ENCODE measurements at places on chromosomes 5 and 9.
A peak's percentile ranks its signal among the peaks of the same experiment; 100 is the strongest.

DNA sequence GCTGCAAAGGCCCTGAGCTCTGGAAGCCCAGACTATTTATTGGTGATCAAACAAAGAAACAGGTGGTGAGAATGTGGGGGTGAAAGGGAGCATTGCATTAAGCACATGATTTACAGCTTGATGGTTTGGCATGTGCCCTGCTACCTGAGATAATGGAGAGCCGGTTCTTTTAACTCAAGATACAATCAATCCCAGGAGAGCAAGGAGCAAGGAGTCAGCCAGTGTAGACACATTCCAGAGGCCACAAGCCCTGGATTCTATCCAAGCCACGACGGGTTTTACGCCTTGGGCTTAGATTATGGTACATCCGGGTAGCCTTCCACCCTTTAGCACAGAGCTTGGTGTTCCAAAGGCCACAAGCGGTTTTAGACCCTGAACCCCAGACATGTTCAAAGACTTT, 292.2 kb downstream of the CYLC2 start:
- DNase-seq = no peak

- no peak for DNase-seq
Observed at GRCh38 chr9:27441741-27442070, 82.4 kb upstream of the IFNK start.

GRCh38 chr5:95390812-95391492, at the start of gene FAM81B:
FAM81B (plus strand) TSS chr5:95391366; CDS start chr5:95391390, 24 bp downstream.
- no peak for DNase-seq

- no peak for DNase-seq
Observed at GRCh38 chr9:135592625-135593024, 31.1 kb downstream of the PAEP start.

GRCh38 chr5:147442224-147442623, 67.6 kb downstream of the DPYSL3 start:
- DNase-seq = no peak

DNA sequence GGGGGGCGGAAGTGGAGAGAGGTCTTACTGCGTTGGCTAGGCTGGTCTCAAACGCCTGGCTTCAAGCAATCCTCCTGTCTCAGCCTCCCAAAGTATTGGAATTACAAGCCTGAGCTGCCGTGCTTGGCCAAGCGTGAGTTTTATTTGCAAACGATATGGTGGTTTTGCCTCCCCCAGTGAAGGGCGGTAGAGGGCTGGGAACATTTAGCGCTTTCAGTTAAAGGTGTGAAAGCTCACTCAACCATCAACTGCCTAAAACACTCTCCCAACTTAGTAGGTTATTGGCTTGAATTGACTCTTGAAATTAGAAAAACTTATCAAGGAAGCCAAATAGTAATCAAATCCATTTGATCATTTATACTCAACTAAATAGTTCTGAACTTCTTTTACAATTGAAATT, 156.3 kb downstream of the ESM1 start:
- no peak for DNase-seq

GRCh38 chr9:14455243-14455642, 141.3 kb upstream of the NFIB start:
- DNase-seq = no peak

DNA sequence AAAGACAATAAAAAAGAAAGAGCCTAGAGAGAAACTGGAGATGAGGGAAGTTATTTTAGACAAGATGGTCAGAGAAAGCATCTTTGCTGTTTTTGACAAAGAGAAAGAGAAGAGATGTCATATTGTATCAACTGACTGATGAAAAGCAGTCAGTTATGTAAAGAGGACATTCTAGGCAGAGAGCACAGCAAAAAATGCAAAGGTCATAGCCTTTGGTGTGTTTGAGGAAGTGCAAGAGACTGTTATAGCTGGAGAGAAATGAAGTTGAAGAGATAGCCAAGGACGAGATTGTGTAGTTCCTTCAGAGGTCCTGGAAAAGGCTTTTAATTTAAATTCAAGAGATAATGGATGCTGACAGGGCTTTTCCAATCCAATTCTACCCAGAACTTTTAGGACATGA, 342.4 kb downstream of the RASEF start:
- no peak for DNase-seq

DNA sequence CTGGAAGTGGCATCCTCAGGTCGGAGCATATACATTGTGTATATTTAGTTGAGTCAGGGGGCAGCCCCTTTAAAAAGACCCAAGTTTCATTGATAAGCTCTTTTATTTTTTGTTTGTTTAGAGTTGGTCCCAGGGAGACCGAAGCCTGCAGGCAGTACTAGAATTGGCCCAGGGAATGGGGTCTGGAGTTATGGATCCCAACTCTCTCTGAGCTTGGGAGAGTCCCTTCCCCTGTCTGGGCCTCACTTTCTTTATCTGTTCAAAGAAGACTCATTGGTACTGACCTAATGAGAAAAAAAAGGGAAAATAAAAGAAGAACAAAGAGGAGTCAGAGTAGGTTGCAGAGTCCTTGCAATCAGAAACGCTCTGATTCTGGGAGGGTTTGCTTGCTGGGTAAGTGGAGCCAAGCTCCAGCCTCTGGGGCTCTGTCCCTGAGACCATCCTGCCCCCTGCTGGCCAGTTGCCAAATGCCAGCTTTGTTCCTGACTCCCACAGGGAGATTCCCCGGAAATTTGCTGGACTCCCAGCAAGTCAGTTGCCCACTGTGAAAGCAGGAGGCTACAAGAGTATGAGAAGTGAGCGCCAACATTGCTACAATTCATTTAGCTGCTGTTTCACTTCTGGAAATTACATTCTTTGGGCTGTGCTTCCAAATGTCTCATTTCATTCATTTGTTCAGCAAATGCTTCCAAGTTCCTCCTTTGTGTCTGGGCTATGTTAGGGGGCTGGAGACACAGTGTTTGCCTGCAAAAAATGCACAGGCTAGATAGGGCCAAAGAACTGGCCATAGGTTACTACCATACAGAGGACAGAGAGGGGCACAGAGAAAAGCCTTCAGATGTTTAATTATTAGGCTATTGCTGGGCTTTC, 156.2 kb downstream of the MELK start:
- peak; percentile 66 for DNase-seq

DNA sequence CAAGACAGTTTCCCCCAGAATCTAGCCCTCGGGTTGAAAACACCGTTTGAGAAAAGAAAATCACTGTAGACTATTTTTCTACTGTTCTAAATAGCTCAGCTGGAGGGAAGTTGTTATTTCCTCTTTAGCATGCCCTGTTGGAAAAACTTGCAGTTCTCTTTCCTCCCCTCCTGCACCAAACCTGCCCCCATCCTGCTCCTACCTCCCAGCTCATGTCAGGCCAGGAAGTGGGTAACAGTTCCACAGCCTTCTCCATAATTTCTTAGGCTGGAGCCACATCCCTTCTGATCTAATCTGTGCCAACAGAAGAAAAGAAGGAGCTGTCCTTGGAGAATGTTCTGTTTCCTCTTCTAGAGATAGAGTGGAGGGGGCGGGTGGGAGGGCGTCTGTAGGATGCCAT, 437.7 kb downstream of the SPOCK1 start:
- no peak for DNase-seq

DNA sequence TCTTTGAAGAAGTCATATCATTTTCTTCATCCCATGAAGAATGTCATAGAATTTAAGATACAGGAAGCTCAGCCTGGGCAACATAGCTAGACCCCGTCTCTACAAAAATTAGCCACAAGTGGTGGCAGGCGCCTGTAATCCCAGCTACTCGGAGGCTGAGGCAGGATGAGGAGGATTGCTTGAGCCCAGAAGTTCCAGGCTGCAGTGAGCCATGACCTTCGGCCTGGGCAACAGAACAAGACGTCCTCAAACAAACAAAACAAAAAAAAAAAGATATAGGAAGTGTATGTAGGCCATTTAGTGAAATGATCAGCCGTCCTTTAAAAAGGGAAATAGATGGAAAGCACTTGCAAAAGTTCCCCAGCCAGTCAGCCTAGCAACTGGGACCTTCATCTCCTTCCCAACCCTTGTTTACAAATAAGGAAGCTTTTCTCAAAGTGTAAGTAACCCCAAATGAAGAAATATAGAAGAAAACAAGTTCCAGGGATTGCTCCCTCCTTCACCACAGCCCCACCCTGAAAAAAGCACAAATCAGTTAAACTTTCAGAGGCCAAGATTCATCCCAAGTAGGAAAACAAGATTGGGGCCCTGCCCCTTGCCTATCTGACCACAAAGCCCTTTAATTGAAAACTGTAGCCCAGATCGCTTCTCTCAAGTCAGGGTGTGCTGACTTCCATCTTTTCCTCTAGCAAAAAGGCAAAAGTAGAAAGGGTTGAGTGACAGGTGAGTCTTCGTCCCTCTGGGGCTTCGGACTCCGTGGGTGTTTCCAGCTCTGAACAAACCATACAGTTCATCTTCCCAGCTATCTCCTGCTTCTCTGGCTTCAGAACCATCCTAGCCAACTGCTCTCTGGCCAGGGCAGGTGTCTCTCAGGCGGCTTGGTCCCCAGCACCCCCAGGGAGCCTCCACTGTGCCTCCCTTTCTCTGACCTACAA, 1.2 kb downstream of the SLC31A2 start:
- DNase-seq = no peak

GRCh38 chr5:164302533-164303235, 797.3 kb downstream of the MAT2B start:
- DNase-seq = no peak

GRCh38 chr5:143147902-143148301, 255.6 kb downstream of the NR3C1 start:
- no peak for DNase-seq

GRCh38 chr5:4207486-4207885, 611.9 kb downstream of the IRX1 start:
- DNase-seq = no peak

- no peak for DNase-seq
Observed at GRCh38 chr5:82234885-82235284, 43.3 kb downstream of the RPS23 start.

DNA sequence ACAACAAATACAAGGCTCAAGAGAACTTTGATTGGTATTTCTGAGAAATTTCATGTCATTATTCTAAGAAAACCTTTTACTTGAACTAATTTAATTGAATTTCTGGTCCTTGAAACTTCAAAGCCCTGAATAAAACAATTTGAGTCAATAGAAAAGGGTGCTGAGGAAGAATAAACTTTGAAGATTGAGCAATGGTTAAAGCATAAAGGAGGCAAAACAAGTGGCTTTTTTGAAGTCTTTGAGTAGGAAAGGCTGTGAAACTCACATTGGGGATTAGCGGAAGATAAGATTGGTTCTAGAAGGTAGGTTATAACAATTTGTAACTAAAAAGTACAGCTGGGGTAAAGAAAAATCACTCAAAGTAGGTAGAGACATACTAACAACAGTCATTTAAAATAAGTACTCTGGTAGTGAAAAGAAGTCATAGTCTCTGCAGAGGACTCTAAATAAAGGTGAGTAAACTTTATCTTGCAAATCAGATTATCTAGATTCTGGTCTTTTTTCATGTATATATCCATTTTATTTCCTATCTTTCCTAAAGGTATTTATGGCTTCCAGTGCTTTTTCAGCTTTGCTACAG, 6.4 kb upstream of the PLPP1 start:
- no peak for DNase-seq

DNA sequence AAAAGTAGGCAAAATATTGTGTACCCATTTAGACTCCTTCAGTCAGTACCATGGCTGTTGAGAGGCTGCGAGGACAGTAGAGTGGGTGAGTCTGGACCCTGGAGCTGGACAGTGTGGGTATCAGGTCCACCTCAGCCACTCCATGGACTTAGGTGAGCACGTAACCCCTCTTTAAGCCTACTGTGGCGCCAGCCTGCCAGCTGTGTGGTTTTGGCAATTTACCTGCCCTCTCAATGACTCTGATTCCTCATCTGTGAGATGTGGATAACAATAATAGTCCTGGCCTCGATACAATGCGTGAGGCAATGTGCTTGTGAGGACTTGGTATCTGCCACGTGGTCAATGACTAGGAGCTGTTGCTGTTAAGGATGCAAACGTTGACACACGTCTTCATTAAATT, 17.9 kb downstream of the SLC1A3 start:
- no peak for DNase-seq

GRCh38 chr5:137215780-137216179, 283.3 kb downstream of the SPOCK1 start:
- DNase-seq = no peak

DNA sequence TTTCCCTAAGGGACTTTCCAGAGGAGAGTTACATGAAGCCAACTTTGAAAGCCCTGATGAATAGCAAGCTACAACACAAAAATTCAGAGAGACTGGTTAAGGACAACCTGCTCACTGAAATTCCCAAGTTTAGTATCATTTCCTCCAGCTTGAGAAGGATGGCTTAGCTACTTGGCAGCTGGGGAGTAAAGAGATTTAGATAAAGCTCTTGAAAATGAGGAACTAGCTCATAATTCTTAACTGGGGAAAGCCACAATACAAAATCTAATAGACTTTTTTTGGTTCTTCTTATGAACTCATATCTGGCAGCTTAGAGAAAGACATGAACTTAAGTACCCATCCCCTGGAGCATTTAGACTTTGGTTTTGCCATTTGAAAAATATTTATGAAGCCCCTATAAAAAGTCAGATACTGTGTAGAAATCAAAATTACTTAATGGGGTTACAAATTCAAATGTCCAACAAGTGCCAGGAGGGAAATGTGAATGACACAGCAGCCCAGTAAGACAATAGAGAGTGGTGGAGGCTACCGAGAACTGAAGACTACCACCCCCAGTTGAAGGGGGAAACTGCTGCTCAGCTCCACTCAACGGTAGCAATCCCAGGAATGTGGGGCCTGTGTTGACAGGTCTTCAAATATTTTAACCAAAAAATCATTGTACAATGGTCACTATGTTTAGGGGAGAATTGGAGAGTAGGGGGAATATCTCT, 79.4 kb upstream of the ADRB2 start:
- no peak for DNase-seq

- peak; percentile 73 for DNase-seq
Observed at GRCh38 chr5:170302653-170303501, 5.3 kb upstream of the LCP2 start.

DNA sequence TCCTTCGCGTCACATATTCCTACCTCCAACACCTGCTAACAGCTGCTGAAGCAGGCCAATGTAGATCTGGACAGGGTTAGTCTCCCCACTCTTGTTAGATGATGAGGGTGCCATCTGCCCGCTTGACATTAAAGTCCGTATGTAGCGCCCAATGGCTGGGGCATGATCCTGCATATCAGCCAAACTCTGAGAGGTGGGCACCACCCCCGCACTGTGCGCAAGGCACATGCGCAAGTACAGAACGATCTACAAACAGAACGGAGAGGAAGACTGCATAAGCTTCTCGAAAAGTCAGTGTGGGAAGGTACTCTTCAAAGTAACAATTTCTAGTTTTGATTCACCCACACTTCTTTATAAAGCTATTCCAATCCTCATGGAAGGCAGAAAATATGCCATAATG, 69.8 kb downstream of the ECPAS start:
- no peak for DNase-seq

DNA sequence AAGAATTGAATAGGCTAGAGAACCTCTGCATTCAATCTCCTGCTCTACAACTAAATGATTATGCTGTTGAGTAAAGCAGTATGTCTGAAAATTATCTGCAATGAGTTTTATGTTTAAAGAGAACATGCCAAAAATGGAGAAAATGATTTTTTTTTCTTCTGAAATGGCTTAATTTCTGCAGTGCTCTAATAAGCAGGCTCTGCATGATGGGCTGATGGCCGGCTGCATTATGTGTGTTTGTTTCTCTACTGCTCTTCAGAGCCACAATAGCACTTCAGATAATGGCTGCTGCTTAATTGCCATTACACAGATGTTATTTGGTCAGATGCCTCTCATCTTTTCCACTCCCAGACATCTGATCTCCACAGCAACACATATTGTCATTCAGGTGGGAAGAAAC, 286.4 kb upstream of the DMAC1 start:
- DNase-seq = no peak

GRCh38 chr9:9410736-9411135, 1202.1 kb downstream of the PTPRD start:
- no peak for DNase-seq

- DNase-seq = no peak
Observed at GRCh38 chr9:118222375-118222774, 518.2 kb downstream of the TLR4 start.

- DNase-seq = no peak
Observed at GRCh38 chr5:127337876-127338275, 47.3 kb downstream of the MEGF10 start.

Measured in activated T-cell treated with anti-CD3 and anti-CD28 coated beads, Interleukin-2, amount 50 U/mL, for 1 hour (primary cell).